NCI-H446 (cell line): ENCODE measurements at places on chromosomes 16 and 17.
A peak's percentile ranks its signal among the peaks of the same experiment; 100 is the strongest.

DNA sequence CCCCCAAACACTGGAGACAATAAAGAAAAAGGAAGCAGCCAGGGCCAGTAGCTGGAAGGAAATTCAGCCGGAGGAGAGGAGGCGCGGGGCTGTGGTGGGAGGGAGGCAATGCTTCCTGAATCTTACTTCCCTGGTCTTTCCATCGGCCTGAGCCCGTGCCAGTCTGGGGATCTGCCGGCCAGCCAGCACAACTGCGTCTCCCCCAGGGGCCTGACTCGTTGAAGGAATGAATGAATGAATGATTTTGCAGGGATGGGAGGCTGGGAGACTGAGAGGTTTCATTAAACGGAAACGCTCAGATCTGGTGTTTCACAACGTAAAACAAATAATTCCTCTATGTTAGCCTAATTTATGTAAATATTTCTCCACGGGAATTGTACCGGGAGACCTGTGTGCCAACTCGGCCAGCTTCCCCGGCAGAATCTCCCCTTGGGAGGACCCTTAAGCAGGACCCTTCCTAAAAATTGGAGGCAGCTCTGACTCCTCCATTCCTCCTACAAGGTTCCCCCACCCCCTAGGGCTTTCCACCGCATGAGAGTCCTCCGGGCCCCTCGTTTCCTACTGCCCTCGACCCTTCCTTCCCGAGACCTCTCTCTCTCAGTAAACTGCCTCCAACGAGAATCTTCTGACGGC lies 1.3 kb upstream of the BAIAP2 start:
- no peak for DNase-seq

- DNase-seq = no peak
These were observed 27.0 kb downstream of the RSL1D1 start for GRCh38 chr16:11824362-11824761.

GRCh38 chr17:73305845-73306836 lies 5.7 kb downstream of the CDC42EP4 start:
- no peak for DNase-seq

- no peak for DNase-seq
These were observed 40.6 kb upstream of the CACNG4 start for GRCh38 chr17:66923886-66924285.

DNA sequence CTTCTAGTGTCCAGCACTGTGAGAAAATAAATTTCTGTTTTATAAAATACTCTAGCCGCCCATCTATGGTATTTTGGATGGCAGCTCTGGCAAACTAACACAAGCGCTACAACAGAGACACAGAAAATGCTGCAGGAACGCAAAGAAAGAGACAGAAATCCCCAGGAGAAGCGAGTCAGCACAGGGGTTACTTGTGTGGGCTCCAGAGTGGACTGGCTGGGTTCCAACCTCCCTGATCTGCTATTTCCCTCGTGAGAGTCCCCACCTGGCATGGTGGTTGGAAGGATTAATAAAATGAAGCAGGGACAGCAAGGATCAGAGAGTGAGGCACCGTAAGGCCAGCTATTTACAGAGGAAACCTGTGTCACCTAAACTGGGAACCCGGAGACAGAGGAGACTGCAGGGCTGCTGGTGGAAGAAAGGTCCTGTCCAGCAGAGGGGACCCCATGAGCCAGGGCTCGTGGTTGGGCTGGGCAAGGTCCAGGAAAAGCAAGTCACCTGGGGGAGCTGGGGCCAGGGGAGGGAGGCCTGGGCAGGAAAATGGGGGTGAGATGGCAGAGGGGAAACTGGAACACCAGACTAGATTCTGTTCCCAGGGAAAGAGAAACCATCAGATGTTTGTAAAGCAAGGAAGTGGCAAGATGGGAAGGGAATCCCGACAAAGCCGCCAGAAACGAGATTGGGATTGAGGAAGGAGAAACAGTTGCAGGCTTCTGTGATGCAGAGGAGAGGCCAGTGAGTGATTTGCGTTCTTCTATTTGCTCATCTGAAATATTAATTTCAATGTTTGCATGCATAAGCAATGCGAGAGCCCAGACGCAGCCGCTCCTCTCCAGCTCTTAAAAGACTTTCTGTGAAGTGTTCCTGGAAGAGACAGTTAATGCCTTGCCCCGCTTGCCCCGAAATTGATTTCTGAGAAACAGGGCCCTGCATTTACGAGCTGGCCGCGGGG lies 63.0 kb upstream of the TEKT3 start:
- no peak for DNase-seq

DNA sequence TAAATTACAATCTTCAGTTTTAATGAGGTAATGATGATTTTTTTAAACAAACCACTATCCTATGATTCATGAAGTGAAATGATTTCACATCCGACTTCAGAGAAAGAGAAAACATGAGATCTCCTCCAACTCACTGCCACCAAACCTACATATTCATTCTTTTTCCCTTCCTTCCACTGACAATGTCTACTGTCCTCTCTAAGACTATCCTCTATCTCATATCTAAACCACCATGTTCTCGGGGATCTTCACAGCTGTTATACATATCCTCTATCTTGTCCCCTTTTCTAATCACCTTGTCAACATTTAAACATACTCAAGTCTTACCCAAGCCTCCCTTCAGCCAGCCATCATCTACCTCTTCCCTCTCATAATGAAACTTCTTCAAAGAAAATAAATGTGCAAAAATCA lies 53.5 kb downstream of the SMURF2 start:
- no peak for DNase-seq

DNA sequence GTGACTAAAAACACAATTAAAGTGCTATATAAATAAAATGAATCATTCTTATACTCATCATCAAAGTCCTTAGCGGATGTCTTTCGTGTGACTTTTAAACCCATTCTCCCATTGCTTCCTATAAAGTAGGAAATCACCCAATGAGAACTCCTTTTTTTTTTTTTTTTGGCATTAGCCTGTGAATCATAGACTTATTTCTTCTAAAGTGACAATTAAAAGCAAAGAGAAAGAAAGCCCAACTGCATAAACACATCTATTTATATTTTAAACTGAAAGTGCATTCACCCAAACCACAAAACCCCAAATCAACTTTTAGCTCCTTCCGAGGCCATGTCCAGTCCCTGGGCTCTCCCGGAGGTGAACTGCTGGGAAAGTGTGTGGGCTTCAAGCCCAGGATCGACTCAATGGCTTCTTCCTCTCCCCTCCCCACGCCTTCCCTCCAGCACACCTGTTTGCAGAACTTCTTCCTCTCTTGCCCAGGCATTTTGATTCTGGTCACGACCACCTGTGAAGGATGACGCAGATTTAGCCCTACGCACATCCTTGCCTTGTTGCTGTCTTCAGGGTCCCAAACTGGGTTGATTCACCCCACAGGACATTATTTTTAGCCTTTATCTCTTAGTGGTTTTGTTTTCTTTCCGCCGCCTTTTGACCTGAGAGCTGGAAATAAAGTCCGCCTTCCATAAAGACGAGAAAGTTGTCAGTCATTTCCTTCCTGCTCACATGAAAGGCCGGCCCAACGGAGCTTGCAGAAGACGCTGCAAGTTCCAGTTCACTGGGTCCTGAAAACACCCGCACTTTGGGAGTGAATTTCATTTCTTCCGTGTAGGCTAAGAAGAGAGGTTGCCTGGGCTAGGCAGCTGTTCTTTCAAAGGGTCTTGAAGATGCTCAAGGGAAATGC lies 166.8 kb downstream of the MAP2K6 start:
- DNase-seq = no peak

DNA sequence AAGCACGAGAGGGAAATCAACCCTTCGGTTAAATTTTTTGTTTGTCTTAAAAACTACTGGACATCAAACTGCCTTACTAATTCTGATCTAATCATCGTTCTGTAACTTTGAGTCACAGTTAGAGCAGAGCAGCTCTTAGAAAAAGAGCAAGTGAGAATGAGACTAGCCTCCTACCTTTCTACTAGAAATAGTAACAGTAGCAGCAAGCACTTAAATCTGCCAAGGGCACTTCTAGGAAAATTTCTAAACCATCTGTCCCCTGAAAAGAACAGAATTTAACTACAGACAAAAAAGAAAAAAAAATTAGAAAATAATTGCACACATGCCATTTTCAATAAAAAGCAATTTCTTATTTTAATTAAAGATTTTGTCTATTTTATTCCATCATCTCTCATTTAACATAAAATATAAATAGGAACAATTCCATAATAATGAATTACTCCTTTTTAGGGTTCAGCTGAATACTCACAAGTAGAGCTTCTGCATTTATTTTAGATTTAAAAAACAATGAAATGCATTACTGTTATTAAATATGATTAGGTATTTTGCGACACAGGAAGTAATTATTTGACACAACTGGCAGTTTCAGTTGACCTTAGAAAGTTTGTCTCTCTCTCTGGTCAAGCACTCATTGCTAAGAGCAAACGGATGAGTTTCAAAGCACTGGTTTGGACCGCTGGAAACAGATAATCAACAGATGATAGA lies 250.8 kb upstream of the SOX9 start:
- DNase-seq = peak; percentile 14
